ENCODE measurements at places on chromosomes 6 and 20.

DNA sequence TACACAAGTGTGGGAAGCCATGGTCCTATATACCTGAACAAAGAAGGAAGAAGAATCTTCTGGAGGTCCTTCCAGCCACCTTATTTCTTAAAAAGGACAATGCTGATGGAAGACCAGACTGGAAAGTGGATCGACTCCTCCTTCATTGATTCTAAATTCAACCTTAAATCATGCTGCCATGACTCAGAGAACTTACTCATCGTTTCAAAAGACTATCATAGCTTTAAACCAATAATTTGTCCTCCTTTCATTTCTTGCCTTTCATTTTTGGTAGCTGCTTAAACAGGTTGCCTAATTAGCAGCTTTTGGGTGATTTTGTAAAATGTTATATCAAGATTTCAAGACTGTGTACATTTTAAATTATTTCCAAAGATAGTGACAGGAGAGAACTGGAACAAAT is 60.8 kb downstream of the RTN4IP1 start:
- DNase-seq, result no peak

GRCh38 chr6:107741191-107741680 is 82.9 kb downstream of the SCML4 start:
- no peak for DNase-seq

- no peak for DNase-seq
These were observed 11.2 kb upstream of the MRPS18A start for GRCh38 chr6:43698584-43699349.

- no peak for DNase-seq
These were observed 526.6 kb upstream of the JAG1 start for GRCh38 chr20:11200423-11200822.

DNA sequence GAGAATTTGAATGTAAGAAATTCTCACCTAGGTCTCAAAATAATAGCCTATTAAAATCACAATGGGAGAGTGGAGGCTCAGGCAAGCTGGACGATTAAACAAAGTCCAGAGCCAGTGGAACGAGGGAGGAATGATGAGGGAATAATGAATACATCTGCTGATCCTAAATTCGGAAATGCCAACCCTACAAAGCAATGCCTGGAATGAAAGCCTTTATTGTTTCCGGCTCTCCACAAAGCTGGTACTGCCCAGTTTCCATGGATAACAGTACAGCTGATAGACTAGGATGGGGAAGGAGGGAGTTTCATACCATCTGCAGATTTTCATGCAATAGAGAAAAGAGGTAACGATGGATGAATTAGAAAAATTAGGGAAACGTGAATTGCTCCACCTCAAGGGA is 356.1 kb downstream of the CBLN4 start:
- DNase-seq, result no peak

DNA sequence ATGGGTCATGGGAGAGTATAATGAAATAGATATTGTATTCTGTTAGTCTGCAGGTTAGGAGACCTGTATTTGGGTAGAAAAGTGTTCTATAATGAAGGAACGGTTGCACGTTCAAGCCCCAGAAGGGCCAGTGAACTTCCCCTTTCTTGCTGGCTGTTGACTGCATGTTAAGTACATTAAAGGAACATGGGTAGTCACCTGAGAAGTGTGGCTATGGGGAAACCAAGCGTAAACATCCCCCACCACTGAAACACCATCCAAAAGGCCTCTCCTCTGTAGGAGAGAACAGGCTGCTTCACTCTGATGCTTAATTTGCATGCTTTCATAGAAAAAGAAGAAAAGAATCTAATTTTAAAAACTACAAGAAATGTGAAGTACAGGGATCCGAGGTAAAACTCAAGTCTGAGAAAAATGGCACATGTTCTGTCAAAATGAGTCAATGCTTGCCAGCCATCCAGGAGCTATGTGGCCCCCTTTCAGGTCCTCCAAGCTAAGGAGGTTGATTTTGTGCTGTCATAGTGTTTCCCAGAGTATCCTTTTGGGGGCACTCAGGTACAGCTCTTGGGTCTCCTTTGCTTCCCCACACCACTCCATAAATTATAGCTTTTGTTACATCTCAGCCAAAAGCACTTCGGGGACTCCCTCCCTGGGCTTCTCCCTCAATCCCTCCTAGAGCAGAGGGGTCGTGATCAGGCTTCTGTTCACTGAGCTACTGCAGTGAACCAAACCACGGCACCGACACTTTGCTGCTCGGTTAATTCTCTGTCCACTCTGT is 283.7 kb upstream of the AGPAT4 start:
- no peak for DNase-seq

DNA sequence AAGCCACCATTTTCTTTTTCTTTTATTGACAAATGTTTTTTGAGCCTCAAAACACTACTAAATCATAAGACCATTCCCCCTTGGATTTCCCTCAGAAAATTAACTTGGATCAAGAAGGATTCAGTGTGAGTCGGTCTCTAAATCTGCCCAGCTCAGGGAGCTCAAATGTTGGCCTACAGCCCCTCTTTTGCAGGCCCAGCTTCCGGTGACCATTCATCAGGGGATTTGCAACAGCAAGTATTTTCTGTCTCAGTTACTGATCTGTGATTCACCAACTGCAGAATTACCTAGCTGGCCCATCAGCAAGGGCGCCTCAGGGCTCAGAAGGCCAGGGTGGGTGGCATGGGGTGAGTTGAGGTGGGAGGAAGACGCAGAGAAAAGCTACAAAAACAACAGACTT is 318.1 kb downstream of the CDC5L start:
- no peak for DNase-seq

- no peak for DNase-seq
These were observed 1.1 kb downstream of the AMD1 start for GRCh38 chr6:110875548-110876169.

DNA sequence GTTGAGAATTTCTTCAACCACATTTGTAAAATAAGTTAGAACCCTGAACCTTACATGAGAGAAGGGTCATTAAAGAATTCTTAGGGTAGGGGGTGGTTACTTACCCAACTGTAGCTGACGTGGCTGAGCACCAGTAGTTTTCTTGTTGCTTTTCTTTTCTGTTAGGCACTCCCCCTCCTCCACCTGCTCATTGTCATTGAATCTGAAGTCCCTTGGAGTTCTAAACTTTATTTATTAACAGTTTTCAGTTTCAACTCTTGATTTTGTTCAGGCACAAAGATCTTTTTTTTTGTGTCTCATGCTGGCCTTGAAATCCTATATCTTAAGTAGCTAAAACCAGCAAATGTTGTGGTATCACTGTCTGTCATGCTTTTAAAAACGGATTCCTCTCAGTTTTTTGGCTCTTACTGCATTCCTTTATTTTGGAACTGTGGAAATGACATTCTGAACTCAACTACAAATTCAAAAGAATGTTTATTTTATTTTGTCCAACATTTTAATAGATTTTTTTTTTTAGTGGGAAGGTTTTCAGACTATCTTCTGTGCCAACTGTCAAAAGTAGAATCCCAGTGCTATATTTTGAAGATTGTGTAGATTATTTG is 465.2 kb downstream of the PHF3 start:
- no peak for DNase-seq

DNA sequence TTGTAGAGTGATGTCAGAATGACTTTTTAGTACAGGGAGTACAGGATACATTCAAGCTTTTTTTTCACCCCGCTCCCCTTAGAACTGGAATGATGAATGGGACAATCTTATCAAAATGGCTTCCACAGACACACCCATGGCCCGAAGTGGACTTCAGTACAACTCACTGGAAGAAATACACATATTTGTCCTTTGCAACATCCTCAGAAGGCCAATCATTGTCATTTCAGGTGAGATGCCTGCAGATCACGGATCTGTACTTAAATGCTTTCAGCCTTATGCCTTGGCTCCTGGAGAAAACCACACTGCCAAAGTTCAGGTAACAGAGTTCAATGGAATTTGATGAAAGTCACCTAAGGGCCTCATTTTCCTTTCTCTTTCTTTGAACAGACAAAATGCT is 8.5 kb downstream of the TNFAIP3 start:
- DNase-seq, result no peak

GRCh38 chr20:57076152-57076652 is 190.2 kb downstream of the BMP7 start:
- no peak for DNase-seq
